ENCODE measurements at places on chromosomes 4 and X.

DNA sequence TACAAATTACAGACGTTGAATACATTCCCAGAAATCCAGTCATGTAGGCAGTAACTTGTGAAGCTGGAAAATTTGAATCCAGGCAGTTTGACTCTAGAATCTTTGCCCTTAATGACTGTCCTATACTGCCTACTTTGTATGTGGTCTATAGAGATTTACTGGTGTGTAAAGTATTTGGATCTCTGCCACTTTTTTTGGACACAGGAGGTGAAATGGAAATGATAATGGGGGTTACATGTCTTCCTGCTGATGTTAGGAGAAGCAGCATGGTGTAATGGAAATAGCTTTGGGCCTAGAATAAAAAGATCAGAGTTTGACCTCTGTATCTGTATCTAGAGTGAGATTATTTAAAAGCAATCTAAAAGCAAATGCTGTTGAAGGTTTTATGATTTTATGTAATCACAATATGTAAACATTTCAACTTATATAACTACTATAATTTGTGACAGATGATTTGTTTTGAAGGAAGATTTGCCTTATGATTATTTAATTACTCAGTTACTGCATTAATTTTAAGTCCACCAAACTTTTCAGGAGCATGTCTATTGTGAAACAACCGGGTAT, 3.3 kb downstream of the COL4A5 start:
- DNase-seq: no peak

DNA sequence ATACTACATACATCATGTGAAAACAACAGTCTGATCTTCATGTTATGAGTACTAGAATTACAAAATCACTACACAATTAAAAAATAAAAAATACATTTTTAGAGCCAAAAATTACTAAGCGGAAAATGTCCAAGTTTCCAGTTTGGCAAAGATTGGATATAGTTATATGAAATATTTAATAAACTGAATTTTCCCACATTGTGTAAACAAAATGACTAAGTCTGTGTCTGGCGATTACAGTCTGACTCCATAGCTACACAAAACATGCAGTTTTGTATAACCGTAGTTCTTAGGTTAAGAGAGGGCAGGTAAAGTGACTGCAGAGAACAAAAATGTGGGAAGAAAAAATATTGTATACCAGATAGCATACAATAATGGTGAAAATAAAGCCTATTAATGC, 59.2 kb upstream of the TMEM47 start:
- DNase-seq: no peak

GRCh38 chrX:97619499-97619898, 735.8 kb downstream of the RPA4 start:
- no peak for DNase-seq

DNA sequence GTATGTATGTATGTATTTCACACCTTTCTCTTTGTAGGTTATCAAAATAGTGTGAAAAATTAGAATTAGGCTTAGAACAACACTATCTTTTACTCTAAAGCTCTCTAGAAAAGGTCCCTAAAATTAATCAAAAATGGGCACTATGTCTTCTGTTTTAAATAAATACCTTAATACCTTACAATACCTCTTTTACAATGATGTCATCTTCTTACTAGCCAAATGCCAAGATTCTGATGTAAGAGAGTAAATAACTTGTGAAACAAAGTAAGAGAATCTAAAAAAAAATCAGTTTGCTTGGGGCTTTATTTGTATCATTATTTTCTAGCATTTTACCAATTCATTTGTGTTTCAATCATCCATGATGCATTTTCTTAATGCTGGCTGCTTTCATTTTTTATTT, 402.2 kb upstream of the MAGEB2 start:
- no peak for DNase-seq

GRCh38 chr4:159487284-159487747, 384.4 kb downstream of the RAPGEF2 start:
- DNase-seq: peak; percentile 11

DNA sequence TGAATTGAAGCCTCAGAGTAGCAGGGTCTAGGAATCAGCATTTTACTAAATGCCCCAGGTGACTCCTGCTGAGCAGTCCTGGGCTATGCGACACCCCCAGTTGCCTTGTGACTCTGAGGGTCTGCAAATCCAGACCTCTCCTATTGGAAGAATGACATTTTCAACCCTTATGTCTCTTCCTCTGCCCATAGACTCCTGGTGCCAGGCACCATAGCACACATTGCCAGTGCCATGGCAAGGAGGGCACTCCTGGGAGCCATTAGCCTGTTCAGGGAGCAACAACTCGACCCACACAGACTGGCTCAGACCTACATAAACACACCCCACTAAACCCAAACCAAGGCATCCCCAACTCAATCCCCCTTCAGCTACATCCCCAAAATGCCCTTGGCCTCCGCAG, 3.7 kb upstream of the JAKMIP1 start:
- DNase-seq: no peak

- DNase-seq: no peak
These were observed 217.5 kb downstream of the BANK1 start for GRCh38 chr4:102007959-102008425.

GRCh38 chr4:181676546-181676945, 566.7 kb upstream of the TENM3 start:
- DNase-seq: no peak

DNA sequence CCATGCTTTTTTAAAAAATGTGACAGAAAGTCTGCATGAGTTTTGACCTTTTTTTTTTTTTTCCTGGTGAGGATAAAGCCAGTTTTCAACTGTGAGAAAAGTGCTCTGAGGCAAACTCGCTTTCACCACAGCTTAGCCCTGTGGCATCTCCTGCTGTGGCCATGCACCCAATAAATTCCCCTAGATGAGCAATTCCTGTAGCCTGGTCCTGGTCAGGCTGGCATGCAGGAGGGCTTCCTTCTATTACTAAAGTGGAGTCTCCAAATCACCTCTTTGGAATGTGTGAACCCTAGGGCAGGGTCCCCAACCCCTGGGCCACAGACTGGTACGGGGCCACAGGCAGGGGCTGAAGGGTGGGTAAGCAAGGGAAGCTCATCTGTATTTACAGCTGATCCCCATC, 265.4 kb downstream of the RAPGEF2 start:
- no peak for DNase-seq

GRCh38 chrX:63743596-63743995, 41.4 kb downstream of the ARHGEF9 start:
- no peak for DNase-seq

DNA sequence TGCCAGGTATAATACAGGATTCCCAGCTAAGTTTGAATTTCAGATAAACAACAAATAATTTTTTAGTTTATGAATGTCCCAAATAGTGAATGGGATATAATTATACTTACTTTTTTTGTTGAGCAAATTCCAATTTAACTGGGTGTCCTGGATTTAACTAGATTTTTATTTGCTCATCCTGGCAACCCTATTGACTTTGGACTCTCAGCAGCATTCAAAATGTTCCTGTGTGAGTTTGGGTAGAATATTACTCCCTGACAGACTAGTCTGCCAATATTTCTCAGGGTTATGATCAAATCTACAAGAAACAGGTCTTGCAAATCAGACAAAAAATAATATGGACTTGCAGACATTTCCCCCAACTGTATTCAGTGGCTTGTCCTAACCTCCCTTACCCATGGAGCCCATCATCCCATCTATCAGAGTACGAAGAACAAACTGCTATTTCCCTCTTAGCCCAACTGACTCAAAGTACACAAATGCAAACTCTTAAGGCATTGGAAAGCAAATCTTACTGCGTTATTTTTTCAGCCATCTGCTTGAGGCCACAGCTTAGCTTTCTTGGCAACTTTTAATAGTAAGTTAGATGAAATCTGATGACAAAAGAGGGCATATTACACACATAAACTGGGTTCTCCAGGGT, 20.7 kb downstream of the SETD7 start:
- DNase-seq: no peak

DNA sequence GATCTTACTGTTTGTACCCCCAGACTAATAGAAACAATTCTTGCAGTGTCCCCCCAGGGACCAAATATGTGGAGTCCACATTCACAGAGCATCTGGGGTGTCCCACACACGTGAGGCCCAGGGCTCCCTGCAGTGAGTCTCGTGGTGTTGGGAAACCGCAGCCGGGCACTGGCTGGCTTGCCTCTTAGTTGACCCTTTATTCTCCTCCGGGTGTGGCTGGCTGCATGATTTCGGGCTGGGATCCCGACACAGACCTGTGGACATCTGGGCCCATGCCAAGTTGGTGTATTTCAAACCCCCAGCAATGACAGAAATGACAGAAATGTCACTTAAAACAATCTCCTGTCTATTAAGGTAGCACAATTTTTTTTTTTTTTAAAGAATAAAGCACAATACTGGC, 15.6 kb upstream of the CLDN24 start:
- DNase-seq: no peak

DNA sequence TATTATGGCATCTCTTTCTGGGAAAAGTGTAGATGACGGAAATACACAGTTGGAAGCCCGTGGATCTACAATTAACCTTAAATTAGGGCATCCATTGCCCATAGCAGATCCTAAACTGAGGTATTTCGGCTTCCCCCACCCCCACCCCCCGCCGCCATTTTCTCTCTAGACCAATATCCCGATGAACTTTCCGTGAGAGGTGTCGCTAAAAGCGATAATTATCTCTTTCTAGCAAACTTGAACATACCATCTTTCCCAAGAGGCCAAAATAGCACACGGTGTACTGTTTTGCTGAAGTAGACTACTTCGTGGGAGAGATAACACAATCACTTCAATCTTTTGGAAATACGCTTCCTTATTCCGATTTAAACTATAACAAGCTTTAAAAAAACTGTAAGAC, 554 bp downstream of the KLHL15 start:
- no peak for DNase-seq

- DNase-seq: no peak
These were observed at the start of gene RAB41 for GRCh38 chrX:70281951-70282350. Gene RAB41 (plus strand): TSS chrX:70282172. CDS start chrX:70282218, 46 bp downstream.

DNA sequence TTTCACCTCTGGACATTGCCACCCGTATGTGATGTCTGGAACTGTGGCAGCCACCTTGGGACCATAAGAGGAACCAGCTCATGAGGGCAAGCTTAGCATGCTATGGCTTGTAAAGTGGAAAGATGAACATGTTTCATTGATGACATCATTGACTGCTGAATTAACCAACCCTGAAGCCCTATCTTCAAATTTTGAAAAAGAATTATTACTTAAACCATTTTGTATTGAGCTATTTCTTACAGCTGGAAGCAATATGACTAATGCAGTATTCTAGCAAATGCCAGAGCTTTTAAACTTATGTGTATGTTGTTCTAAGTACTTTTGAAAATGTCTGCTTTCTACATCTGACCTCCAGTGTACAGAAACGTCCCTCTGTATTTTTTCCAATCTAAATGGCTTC, 18.1 kb downstream of the GUCY2F start:
- DNase-seq: no peak

GRCh38 chr4:148649652-148650331, 207.6 kb upstream of the NR3C2 start:
- no peak for DNase-seq

- no peak for DNase-seq
These were observed 64.7 kb downstream of the UCHL1 start for GRCh38 chr4:41321216-41321945.

DNA sequence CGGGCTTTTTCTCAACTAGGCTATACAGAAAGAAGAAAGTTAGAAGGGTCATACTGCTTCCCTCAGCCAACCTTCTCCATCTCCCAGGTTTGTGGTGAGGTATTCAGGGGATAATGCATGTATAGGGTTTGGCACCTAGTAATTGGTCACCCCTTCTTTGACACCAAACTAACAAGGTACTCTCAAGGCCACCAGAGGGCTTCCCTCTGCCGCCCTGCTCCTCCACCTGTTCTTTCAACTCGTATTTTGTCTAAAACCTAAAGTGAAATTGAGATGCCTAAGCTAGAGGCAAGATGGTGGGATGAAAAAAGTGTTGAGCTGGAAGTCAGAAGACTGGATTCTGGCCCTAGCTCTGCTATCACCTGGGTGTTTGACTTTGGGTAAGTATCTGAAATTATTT, 22.0 kb downstream of the CT47C1 start:
- DNase-seq: no peak

GRCh38 chrX:12896935-12897334, 9.5 kb upstream of the TLR8 start:
- no peak for DNase-seq

- DNase-seq: no peak
These were observed 963.6 kb upstream of the DIAPH2 start for GRCh38 chrX:95721011-95721410.

DNA sequence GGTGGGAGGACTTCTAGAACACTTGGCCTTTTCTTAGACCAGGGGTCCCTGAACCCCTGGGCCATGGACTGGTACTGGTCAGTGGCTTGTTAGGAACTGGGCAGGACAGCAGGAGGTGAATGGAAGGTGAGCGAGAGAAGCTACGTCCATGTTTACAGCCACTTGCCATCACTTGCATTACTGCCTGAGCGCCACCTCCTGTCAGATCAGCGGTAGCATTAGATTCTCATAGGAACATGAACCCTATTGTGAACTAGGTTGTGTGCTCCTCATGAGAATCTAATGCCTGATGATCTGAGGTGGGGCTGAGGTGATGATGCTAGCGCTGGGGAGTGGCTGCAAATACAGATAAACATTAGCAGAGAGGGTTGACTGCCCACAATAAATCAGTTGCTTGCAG, 100.9 kb upstream of the IGFBP7 start:
- DNase-seq: no peak

GRCh38 chrX:155314260-155314659, 20.2 kb downstream of the CLIC2 start:
- DNase-seq: no peak

GRCh38 chr4:165095291-165095690, 17.4 kb downstream of the TMEM192 start:
- no peak for DNase-seq

DNA sequence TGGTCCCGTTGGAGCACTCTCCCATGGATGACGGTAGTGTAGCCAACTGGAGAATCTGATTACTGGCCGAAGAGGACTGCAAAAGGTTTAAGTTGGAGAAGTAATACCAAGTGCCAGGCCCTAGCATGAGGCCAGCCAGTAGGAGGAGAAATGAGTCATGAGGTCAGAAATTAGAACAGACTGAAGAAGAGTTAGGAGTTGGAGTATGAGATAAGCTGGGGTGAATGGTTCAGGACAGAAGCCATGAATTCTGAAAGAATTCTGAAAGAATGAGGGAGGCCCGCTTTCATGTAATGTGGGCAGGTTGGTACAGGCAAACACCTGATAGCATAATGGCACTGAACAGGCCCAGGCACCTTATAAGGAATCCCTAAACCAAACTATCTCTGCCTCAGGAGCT, 18.4 kb upstream of the STK26 start:
- no peak for DNase-seq

DNA sequence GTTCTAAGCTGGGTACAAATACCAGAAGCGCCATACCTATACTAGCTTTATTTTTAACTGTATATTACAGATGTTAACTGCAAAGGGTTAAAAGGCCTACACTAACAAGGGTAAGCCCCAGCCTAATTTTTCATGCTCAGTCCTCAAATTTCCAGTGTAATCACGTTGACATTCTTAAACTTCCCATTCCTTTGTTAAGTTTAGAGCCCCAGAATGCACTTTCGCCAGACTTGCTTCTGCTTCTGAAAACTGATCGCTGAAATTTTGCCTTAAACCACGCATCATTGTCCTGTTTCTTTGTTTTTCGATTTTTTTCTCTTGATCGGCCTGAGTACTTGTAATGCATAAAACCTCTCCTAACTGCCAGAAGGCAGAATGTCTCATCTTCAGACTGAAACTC, 2141.9 kb upstream of the AGA start:
- no peak for DNase-seq

GRCh38 chr4:128690011-128690410, 119.5 kb upstream of the JADE1 start:
- DNase-seq: no peak

- no peak for DNase-seq
These were observed 90.2 kb downstream of the CPZ start for GRCh38 chr4:8682725-8683124.
